Stimulated activated effector memory CD8-positive, alpha-beta T cell treated with anti-CD3 and anti-CD28 coated beads, Interleukin-12 subunit alpha, Interleukin-12 subunit beta, amount 100 ng/mL, for 72 hours (primary cell): ENCODE measurements at places on chromosomes 12 and 14.

- no peak for DNase-seq
Measured at GRCh38 chr12:13241833-13242488, 45.4 kb downstream of the EMP1 start.

DNA sequence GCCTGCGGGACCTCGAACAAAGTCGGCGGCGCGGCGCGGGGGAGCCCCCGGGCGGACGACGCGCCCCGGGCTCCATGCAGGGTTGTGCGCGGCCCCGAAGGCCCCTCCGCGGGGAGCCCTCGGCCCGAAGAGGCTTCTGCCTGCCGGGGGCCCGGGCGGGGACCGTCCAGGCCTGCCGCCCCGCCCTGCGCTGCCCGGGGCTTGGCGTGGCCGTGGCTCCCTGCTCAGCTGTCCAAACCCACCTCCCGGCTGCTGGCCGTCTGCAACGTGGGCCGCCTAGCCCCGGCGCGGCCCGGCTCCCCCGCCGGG, 670 bp downstream of the DYRK2 start:
- DNase-seq = peak; percentile 73

DNA sequence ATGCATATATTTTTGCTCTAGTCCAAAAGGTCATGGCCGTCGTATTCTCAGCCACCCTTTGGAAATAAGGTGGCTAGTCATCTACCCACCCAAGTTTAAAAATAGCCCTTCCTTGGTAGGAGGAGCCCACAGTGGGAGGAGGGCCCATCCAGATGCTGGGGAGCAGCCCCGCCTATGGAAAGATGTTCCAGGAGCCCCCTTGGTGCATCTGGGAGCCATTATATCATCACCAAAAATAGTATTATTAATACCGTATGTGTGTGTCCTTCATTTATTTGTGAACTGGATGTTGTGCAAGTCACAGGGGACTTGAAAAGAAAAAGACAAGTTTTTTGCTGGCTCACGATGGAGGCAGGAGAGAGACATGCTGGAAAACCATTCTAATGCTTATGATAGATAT, 34.0 kb downstream of the EMP1 start:
- no peak for DNase-seq

DNA sequence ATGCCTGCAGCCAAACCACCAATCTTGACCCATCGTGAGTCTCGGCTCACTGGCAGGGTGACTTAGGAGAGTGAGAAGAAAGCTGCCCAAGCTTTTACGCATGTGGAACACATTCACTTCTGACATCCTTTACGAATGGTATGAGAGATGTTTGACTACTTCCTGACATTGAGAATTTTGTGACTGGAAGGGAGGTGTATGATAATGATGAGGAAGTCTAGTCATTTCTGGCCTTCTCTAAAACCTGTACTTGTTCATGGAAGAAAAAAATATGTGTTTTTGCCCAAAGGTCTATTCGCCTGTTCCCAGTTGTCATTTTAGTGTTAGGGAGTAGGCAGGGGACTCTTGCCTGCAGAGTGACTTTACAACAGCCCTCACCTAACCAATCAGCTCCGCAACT, 227.2 kb upstream of the ATP2B1 start:
- DNase-seq = no peak

GRCh38 chr12:40515041-40515816, 177.0 kb upstream of the CNTN1 start:
- DNase-seq = no peak

- DNase-seq = peak; percentile 51
Measured at GRCh38 chr12:123075646-123076171, 75.2 kb downstream of the PITPNM2 start.

DNA sequence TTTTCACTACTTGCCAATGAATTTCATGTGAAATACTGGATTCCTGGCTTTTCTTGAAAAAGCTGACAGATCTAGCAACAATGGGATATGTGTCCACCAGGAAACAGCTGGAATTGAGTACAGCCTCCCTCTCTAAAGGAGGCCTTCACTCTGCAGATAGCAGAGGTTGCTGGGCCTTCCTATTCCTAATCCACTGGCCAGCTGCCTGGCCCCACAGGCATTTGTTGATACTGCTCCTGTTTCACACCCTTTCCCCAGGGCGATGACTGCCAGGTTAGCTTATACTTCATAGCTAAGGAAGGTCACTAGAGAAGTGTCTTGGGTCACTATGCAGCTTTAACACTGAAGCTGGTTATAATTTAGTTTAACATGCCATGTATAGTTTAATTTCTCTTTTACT, 87.5 kb upstream of the PDZRN4 start:
- no peak for DNase-seq

DNA sequence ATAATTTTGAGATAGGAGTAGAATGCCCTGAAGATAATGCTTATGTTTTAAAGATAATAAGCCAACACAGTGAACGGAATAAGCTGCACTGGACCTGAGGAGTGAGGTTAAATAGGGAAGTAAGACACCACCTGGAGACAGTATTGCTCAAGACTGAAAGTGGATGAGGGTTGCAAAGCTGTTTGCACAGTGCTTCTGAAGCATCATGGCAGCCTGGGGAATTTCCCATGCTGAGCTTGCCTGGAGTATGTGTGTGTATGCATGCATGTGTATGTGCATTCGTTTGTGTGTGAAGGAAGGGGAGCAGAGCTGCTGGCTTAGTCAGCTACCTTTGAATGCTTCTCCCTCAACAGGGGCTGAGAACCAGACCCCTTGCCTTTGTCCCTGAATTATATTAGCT, 35.8 kb downstream of the BHLHE41 start:
- no peak for DNase-seq
